GM04503 (cell line): ENCODE measurements at places on chromosomes 2 and 18.

DNA sequence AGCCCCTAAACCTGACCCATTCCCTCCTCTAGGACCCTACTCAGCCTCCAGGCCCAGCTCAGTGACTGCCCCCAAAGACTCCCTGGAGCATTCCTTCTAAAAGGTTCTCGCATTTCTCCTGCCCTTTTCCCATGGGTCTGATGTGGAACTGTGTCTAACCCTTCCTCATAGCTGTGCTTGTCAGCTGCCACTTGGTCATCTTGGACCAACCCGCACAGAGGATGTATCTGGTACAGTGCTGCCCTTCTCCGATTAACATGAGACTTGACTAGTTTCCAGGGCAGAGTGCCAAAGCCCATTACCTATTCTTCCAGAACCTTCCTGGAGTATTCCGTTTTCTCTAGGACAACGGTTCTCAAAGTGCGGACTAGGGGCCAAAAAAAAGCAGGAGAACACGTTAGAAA is 518 bp upstream of the NFU1 start:
- DNase-seq: no peak

- DNase-seq: no peak
Measured at GRCh38 chr2:207528980-207529329, 807 bp upstream of the CREB1 start.

- DNase-seq: no peak
Measured at GRCh38 chr2:104923665-104924064, 69.8 kb downstream of the POU3F3 start.

GRCh38 chr18:63552581-63552980 is 10.4 kb downstream of the SERPINB12 start:
- DNase-seq: no peak

GRCh38 chr18:61606068-61606660 is 272.9 kb downstream of the CDH20 start:
- no peak for DNase-seq

- DNase-seq: no peak
Measured at GRCh38 chr2:216339456-216340279, 32.6 kb downstream of the MARCHF4 start.

GRCh38 chr2:86673986-86674670 is 46.0 kb upstream of the RMND5A start:
- no peak for DNase-seq

DNA sequence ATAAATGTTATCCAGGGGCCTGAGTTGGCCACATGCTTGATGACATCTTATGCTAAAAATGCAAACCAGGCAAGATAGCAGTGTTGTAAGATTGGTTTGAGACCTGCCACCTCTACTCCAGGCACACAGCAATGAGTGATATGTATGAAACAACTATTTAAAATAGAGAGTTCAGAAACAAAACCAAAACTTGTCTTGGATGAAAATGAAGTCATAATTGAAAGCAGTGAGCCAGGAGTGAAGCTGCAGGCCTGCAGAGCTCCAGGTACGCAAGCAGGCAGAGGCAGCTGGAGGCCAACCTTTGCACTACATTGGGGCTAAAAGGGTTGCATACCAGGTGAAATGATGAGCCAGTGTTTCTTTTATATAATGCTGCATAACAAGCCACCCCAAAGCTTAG is 89.2 kb upstream of the SPATS2L start:
- DNase-seq: no peak

GRCh38 chr2:64646007-64646880 is 7.5 kb downstream of the SERTAD2 start:
- DNase-seq: no peak

DNA sequence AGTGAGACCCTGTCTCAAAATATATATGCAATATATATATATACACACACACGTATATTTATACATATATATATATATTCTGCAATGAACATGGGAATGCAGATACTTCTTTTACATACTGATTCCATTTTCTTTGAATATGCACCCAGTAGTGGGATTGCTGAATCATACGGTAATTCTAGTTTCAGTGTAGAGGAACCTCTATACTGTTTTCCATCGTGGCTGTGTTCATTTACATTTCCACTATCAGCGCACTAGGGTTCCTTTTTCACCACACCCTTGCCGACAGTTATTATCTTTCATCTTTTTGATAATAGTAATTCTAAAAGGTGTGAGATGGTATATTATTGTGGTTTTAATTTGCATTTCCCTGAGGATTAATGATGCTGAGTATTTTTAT is 52.3 kb upstream of the SLC39A10 start:
- no peak for DNase-seq

DNA sequence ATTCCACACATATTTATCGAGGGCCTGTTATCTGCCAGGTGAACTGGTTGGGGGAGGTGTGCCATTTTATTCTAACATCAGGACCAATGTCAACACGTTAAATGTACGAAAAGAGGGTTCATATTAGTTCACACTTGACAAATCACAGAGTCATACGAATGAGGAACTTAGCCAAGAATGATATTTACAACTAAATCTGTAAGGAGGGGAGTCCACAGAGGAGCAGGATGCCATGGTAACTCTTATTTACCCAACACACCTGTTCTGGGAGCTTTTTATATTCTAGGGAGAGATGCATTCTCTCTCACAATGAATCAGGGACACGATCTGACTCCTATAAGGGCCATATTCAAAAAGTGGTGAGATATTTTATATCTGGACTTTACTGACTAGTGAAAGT is 144.1 kb downstream of the CDC42EP3 start:
- no peak for DNase-seq

DNA sequence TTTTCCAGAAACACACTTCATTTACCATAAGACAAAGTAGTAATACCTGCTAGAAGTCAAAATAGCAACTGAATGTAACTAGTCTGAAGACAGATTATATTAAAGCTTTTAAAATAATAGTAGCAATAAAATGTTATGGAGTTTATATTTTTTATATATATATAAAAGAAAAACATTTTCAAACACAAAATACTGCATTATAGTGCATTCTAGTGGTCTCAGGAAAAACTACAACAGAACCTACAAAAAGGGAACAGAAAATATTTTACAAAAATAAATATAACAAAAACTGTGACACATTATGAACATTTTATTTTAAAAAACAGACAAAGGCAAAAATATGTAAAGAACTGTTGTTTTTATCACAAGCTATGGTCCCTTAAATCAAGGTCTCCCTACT is 48.0 kb downstream of the STRN start:
- no peak for DNase-seq
